ENCODE measurements at places on chromosomes 7 and 10. TPM values are rescaled to one million over a fixed set of nuclear protein-coding genes. Genes with fewer than 3 reads are reported as not detected.

DNA sequence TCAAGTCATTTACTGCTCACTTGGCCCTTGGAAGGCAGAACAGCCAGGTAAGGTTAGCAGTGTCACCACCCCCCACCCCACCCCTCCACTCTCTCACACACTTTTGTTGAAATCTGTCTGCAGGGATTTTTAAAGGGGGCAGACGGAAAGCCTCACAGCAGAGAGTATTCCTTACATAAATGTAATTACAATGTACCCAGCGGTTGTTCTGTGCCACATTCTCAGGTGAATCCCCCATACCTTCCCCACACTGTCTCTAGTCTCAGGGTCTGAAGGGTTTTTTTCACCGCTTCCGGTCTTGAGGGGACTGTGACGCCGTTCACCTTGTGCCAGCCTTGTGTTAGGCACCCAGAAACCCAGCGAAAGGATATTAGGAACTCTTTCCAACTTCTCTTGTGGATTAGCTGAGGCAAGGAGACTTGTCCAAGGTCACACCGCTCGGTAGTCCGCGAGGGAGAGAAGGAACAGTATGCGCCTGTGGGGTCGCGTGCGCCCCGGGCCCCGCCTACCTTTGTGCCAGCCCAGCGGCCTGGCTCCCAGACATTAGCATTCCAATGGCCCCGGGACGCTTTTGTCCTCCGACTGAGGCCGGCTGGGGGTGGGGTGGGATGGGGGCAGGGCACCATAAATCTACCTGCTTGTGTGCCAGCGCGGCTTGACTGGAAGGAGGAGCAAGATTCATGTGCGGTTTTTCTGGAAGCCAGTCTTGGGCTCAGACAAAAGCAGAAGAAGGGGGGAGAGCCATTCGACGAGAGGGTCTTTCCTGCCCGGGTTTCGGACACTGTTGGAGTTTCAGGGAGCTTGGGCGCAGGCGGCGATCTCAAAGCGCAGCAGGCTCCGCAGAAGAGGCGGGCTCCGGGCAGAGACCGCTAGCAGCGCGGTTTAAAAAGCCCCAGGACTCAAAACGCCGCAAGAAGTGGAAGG is 4.5 kb downstream of the NEUROG3 start:
- no peaks in the 10 kb centered on the region for H3K36me3 ChIP-seq
- no peak overlapping the region for H3K4me3 ChIP-seq
- no peak for DNase-seq
- H3K27ac ChIP-seq: no peak overlapping the region

DNA sequence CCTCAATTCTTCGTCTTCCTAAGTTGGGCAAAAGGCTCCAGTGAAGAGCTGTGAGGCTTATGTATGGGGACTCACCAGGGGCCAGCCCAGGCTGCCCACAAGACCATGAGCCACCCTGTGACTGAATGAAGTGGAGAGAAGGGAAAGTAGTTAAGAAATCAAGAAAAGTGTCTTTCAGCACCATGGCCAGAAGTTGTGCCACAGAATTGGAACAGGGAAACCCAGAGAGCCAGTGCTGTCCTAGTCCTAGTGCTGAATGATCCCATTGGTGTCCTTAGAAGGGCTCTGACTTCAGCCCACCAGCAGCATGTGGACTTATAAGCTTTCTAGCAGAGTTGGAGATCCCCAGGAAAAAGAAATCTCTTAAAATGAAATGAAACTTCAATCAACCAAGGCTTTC is 37.0 kb upstream of the CCSER2 start:
- H3K27ac ChIP-seq: no peak overlapping the region
- H3K4me3 ChIP-seq: no peak overlapping the region
- no peak for DNase-seq
- H3K36me3 ChIP-seq: no peaks in the 10 kb centered on the region
- no peaks in the 10 kb centered on the region for H3K4me1 ChIP-seq

- H3K27me3 ChIP-seq: no peaks in the 10 kb centered on the region
- no peaks in the 10 kb centered on the region for H3K4me1 ChIP-seq
- DNase-seq: no peak
- no peak overlapping the region for H3K4me3 ChIP-seq
- no peak overlapping the region for H3K27ac ChIP-seq
- no peaks in the 10 kb centered on the region for H3K36me3 ChIP-seq
Observed at GRCh38 chr7:134195252-134195651, 68.1 kb downstream of the LRGUK start.

GRCh38 chr7:138000081-138000701 is 1.7 kb downstream of the CREB3L2 start:
- no peaks in the 10 kb centered on the region for H3K27me3 ChIP-seq
- no peak for DNase-seq
- peaks cover 14% of the 10 kb centered on the region for H3K4me1 ChIP-seq
- no peaks in the 10 kb centered on the region for H3K36me3 ChIP-seq
- H3K27ac ChIP-seq: no peak overlapping the region

GRCh38 chr7:134562136-134562535 is 13.2 kb downstream of the AKR1B15 start:
- no peak overlapping the region for H3K4me3 ChIP-seq
- DNase-seq: peak; percentile 68
- no peak overlapping the region for H3K27ac ChIP-seq
- H3K36me3 ChIP-seq: no peaks in the 10 kb centered on the region
- no peaks in the 10 kb centered on the region for H3K27me3 ChIP-seq

Gene TLX1
- not detected for polyA plus RNA-seq

Gene SPDYE5
- 0.37 TPM for polyA plus RNA-seq

Gene C10orf143
- polyA plus RNA-seq: 25.2 TPM
